CD4-positive, alpha-beta T cell (primary cell): ENCODE measurements at places on chromosomes 2 and 18.

DNA sequence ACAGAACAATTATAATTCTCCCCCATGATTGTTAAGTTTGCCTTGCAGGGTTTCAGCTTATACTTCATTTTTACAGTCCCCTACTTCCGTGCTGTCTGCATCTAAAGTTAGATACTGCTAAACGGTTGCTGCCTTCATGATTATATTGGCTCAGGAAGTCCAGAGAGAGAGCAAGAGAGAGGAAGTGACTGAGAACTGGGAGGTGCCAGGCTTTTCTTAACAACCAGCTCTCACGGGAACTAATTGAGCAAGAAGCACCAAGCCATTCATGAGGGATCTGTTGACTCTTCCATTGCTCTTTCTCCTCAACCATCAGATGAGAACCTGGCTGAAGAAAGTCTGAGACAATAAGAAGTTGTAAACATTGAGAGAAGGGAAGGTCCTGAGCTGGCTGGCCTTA is 125.5 kb upstream of the SIX2 start:
- DNase-seq = no peak

DNA sequence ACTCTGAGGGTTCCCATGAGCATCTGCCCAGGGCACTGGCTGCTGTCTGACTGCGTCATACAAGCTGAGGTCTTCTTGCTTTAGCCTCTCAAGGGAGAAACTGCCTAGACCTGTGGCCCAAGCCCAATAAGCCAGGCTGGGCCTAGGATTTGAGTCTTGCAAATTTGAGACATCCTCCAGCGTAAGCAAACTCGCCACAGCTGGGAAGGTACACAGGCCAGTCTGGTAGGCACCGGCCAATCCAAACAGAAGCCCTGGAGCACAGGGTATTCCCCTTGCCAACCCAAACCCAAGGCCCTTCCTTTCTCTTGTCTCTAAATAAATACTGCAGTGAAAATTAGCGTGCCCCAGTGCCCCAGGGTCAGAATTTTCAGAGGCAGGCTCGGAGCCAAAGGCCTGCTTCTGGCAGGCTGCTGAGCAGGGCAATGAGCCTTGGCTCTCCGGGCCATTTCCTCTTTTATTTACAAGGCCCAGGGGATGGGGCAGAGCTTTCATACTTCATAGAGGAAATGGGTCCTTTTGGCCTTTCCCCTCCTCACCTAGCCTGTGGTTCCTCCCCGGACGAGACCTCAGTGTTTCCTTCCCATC is 33.3 kb downstream of the POLR1A start:
- DNase-seq = no peak

DNA sequence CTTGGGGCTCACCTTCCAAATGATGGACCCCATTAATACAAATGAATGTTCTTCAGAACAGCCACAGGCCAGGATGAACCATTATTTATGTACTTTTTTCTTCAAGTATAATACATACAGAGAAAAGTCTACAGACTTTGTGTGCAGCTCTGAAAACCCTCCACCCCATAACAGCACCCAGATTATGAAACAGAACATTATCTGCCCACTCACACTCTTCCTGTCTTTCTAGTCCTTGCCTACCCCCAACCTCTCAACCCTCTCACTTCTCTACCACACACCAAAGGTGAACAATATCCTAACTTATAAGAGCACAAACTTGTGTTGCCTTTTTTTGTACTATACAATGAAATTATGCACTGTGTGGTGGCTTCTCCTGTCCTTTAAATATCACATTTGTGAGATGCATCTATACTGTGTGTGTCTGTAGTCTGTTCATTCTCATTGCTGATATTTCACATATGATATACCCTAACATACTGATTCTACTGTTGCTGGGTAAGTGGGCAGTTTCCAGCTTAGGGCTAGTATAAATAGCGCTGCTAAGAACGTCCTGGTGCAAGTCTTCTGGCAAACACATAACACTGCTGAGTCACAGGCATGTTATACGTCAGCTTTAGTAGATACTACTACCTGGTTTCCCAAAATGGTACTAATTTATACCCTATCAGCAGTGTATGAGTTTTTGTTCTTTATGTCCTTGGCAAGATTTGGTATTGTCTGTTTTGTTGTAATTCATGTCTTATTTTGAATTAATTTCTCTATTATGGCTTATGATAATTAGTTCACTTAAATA is 1.0 kb upstream of the NPHP1 start:
- DNase-seq = no peak

- DNase-seq = no peak
Observed at GRCh38 chr2:134146620-134147019, 107.3 kb upstream of the MGAT5 start.

DNA sequence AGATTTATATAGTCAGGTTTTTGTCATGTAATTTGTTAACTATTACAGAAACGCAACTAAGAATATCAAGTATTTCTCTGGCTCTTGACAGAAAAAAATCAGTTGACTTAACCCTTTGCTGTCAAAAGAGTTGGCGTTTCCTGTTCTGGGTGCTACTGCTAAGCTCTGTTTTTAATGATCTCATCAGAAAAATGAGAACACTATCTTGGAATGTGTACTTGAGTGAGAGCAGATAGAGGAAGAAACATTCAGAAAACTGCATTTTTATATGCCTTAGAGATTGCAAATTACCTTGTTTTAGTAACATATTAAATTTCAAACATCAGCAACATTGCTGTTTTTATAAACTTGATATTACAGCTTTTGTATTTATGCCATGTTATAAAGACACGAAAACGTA is 297.9 kb downstream of the RDH14 start:
- DNase-seq = no peak

- DNase-seq = no peak
Observed at GRCh38 chr2:201223089-201224073, 37.0 kb upstream of the CASP8 start.
